BE2C (cell line): ENCODE measurements at places on chromosomes 6 and 20.

- no peak for DNase-seq
These were observed 1007.9 kb upstream of the FLRT3 start for GRCh38 chr20:15345287-15345686.

GRCh38 chr20:10217721-10218410 is 764 bp upstream of the SNAP25 start:
- DNase-seq = peak; percentile 63

- DNase-seq = no peak
These were observed 326.2 kb upstream of the PRDM1 start for GRCh38 chr6:105759946-105760345.

DNA sequence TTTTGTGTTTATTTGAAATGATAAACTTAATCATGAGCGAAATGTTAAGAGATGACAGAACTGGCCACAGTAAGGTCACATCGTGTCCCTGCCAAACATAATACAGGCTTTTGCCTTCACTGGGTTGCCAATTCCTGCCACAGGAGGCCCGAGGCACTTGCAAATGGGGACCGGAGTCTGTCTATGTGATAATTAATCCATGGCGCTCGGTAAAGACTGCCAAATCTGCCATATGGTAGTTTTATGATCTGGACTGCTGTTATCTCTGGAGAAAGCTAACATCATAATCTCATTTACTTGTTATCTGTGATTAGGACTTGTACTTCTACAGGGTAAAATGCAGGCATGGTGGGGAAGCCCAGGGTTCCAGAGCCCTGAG is 170.5 kb upstream of the TSHZ2 start:
- peak; percentile 87 for DNase-seq

- no peak for DNase-seq
These were observed 206.7 kb downstream of the CENPW start for GRCh38 chr6:126546541-126547120.
